Stimulated activated CD8-positive, alpha-beta memory T cell treated with anti-CD3 and anti-CD28 coated beads, Interleukin-12 subunit alpha, Interleukin-12 subunit beta, amount 100 ng/mL, for 4 hours (primary cell): ENCODE measurements at places on chromosomes 6 and 20.

- DNase-seq = no peak
Measured at GRCh38 chr6:82066991-82067411, 180.5 kb downstream of the IBTK start.

GRCh38 chr6:36422714-36423100 is 19.9 kb downstream of the PXT1 start:
- DNase-seq = no peak

GRCh38 chr6:34884996-34885395 is 2.8 kb downstream of the TAF11 start:
- no peak for DNase-seq

- no peak for DNase-seq
Measured at GRCh38 chr20:54227241-54227640, 19.4 kb downstream of the PFDN4 start.

DNA sequence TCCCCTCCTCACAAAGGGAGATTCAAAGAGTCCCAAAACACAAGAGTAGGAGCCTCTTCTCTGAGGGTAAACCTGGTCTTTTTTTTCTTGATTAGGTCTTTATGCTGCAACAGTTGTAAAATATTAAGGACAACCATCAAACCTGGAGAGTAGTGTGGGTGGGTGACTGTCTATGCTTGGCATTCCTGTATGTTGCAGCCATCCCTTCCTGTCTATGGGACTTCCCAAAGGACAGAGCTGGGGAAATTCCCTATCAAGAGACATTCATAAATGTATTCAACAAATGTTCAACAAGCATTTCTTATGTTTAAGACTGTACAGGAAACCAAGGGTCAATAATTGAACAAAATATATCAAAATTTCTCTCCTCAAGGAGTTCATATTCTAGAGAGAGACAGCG is 5.5 kb downstream of the BTN2A2 start:
- no peak for DNase-seq

DNA sequence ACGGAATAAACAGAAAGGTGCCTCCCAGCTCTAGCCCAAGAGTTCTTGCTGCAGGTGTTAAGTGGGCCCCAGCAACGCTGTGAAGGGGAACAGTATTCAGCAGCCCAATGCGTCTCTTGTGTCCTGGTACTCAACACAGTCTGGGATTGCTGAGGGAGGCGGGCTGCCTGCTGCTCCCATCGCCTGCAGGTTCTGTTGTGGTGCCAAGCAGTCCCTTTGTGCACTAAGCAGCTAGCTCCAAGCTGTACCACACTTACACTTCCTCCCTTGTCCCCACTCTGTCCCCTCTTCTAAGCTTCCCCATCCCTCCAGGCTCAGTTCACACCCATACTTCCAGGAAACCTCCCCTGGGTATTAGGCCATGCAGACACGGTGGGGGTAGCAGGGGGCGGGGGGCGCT is 92.7 kb downstream of the AGPAT4 start:
- no peak for DNase-seq

DNA sequence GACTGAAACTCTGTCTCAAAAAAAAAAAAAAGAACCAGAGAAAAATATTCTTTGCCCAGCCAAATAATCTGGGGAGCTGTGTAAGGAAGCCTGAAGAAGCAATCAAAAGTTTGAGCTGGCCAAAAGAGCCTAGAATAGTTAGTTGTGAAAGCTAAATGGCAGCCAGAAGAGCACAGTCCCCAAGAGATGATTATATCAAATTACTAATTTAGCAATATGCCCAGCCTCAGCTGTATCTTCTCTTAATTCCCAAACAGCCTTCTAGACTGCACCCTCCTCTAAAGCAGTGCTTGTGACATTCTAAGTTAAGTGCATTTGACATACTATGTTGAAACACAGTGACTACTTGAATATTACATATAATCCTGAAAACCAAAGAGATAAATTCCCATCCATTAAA is 38.9 kb downstream of the CDK19 start:
- DNase-seq = no peak

GRCh38 chr6:168964138-168964835 is 289.4 kb downstream of the THBS2 start:
- no peak for DNase-seq

DNA sequence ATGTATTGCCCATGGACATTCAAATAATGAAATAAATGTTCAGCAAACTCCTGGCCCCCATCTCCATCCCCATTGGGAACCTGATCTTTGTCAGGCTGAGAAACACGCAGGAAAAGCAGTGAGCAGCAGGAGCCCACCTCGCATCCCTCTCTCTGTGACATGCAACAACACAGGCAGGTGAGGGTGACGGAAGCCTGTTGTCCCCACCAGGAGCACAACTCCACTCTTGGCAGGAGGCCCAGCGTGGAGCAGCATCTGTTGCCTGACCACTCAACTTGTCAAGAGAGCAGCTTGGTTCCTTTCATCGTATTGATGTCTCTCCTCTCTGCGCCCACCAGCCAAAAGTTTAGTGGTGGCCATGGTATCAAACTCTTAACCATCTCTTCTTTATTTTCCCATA is 586.9 kb upstream of the ARID1B start:
- no peak for DNase-seq

DNA sequence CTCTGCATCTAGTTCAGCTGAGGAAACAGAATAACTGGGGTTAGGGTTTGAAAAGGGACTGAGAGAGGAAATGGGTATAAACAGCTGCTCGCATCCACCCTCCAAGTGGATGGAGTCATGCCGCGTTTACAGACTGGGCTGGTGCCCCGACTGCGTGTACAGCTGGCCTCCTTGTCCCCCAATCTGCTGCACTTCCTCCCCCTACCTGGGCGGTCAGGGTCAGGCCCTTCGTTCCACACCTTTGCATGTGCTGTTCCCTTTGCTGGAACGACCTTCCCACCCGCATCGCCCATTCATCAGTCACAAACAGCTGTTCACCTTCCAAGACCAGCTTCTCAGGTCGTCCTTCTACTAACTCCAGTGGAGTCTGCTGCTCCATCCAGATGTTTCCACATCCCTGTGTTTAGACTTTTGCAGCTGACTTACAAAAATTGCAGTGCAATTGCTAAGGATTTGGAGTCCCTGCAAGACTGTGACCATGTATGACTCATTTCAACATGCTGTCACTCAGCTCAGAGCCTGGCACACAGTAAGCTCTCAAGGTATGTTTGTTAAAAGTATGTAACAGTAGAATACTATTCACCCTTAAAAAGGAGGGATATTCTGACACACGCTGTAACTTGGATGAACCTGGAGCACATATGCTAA is 129.3 kb downstream of the DTNBP1 start:
- no peak for DNase-seq

- DNase-seq = no peak
Measured at GRCh38 chr6:160300076-160300695, 41.6 kb upstream of the SLC22A2 start.

DNA sequence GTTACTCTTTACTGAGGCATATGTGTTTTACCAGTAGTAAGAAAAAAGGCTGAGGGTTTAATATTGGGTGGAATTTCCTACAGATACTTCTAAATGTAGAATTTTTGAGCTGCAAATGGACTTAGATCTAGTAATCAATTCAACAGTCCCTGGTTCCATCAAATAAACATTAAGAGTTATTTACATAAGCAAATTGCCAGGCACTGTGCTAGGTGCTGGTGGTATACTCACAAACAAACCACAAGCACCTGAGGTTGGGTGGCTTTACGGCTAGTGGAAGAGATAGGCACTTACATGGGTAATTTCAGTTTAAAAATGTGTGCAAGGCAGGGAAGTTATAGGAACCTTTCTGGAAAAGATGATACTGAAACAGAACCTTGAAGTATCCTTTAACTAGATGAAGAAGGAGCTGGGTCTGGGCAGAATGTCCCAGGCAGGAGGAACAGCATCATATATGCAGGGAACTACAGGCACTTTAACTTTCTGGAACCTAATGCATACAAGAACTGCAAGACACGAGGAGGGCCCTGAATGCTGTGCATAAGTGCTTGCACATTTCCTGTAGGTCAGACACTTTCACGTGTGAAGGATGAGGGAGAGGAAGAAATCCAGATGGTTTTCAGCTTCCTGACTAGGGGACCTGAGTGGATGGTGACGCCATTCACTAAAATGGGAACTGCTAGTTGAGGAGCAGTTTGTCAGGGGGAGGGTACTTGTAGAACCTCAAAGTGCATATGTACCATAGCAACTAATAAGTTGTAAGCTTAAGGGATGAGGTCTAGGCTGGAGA is 4.5 kb downstream of the CCN6 start:
- no peak for DNase-seq

- no peak for DNase-seq
Measured at GRCh38 chr6:27825025-27825793, 87.0 kb downstream of the OR2B2 start.

- no peak for DNase-seq
Measured at GRCh38 chr6:44739181-44739580, 351.7 kb downstream of the CDC5L start.

- DNase-seq = no peak
Measured at GRCh38 chr20:46647469-46647868, 3.8 kb downstream of the SLC13A3 start.

GRCh38 chr6:16873698-16874097 is 112.4 kb upstream of the ATXN1 start:
- DNase-seq = no peak

- DNase-seq = no peak
Measured at GRCh38 chr20:57696401-57696961, 13.3 kb downstream of the PMEPA1 start.

GRCh38 chr6:89589297-89590025 is 49.1 kb downstream of the LYRM2 start:
- no peak for DNase-seq

GRCh38 chr6:103534814-103535213 is 1324.9 kb downstream of the HACE1 start:
- DNase-seq = no peak

DNA sequence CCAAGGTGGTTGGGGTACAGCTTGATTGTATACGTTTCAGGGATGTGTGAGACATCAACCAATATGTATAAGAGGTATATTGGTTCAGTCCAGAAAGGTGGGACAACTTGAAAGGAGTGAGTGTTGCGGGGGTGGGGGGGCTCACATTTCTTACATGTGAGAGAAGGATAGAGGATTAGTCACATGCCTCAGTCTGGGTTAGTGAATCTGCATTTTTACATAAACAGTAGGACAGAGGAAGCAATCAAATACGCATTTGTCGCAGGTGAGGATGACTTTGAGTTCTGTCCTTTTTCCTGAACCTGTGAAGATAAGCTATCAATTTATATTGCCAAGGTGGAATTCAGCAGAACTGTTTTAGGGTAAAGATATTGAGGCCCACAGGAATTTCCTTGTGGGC is 42.1 kb upstream of the TBC1D32 start:
- DNase-seq = no peak

GRCh38 chr20:20702330-20703245 is 9.9 kb downstream of the RALGAPA2 start:
- DNase-seq = no peak

DNA sequence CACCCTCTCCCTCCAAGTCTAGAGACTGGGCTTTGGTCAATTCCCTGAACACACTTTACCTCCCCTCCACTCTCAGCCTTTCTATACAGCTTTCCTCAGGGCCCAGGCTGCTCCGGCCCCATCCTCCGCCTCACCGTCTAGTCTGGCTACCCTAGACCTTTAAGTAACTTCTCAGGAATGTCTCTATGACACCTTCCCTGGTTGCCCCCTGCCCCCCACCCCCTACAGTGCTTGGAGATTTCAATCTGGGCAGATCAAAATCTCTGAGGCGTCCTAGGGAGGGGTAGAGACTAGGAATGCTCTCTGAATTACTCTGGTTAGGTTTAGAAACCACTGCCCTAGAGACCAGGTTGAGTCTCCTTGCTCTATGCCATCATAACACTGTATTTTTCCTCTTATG is 6.1 kb downstream of the UBE2J1 start:
- no peak for DNase-seq

GRCh38 chr6:139164001-139164400 is 29.1 kb downstream of the HECA start:
- no peak for DNase-seq

DNA sequence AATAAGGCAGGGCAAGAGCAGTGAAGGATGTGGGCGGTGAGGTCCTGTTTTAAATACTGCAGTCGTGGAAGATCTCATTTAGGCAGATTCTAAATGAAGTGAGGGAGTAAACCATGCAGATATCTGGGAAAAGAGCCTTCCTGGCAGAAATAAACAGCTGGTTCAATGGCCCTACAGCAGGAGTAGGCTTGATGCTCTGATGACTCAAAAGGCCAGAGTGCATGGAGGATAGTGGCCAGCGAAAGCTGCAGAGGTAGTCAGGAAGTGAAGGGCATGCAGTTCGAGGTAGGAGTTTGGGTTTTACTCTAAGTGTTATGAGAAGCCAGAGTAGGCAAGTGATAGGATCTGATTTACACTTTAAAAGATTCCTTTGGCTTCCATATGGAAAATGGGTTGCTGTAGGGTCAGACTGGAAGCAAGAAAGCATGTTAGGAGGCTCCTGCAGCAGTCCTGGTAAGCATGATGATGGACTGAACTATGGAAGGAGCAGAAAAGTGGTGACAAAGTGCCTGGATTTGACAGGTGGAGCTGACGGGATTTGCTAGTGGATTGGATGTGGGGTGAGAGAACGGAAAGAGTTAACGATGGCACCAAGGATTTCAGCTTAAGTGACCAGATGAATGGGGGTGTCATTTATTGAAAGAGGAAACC is 150.0 kb downstream of the GJA10 start:
- DNase-seq = no peak

- DNase-seq = no peak
Measured at GRCh38 chr6:82045965-82046756, 201.4 kb downstream of the IBTK start.
